ENCODE measurements at places on chromosomes 1 and 21.

DNA sequence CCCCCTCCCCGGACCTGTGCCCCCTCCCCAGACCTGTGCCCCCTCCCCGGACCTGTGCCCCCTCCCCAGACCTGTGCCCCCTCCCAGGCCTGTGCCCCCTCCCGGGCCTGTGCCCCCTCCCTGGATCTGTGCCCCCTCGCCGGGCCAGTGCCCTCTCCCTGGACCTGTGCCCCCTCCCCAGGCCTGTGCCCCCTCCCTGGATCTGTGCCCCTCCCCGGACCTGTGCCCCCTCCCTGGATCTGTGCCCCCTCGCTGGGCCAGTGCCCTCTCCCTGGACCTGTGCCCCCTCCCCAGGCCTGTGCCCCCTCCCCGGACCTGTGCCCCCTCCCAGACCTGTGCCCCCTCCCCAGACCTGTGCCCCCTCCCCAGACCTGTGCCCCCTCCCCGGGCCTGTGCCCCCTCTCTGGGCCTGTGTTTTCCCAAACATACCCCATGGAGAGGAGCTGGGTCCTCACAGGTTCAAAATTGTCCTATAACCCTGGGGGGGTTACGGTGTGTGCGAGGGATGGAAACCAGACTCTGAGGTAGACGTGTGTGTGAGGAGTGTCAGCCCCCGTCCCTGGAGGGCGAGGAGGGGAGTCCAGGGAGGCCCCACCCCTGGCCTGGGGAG is 47.6 kb upstream of the POFUT2 start:
- DNase-seq: no peak

DNA sequence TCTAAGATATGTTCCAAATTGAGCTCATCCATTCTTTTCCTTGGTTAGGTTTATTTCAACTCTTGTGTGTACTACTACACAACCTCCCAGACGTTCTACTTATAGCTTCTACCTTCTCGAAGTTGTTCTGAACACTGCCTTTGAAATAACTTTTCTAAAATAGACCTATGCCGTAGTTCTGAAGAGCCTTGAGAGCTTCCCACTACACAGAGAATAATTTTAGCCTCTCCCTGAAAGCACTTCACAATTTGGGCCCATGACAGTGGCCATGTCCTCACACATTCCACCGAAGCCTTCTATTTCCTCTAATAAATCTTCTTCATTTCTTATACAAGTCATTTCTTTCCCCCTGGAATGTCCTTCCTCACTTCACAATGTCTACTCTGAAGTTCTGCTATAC is 62.2 kb downstream of the CRB1 start:
- no peak for DNase-seq

- DNase-seq: no peak
Observed at GRCh38 chr1:153792631-153793041, 17.4 kb downstream of the SLC27A3 start.

DNA sequence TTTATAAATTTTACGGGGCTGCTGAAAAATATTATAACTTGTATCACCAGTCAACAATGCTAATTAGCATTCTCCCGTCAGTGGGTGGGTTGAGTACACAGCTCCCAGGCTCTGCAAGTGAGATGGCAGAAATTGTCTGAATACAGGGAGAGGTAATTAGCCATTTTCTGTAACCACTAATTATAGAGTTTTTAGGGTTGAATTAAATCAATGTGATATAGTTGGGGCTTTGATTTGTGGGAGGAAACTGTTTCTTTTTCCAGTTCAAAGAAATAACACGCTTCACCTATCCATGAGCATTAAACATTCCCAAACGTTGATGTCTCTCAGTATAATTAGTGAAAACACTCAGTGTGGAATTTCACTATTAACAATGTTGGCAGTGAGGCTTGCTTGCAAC is 1.5 kb downstream of the VANGL1 start:
- DNase-seq: no peak

DNA sequence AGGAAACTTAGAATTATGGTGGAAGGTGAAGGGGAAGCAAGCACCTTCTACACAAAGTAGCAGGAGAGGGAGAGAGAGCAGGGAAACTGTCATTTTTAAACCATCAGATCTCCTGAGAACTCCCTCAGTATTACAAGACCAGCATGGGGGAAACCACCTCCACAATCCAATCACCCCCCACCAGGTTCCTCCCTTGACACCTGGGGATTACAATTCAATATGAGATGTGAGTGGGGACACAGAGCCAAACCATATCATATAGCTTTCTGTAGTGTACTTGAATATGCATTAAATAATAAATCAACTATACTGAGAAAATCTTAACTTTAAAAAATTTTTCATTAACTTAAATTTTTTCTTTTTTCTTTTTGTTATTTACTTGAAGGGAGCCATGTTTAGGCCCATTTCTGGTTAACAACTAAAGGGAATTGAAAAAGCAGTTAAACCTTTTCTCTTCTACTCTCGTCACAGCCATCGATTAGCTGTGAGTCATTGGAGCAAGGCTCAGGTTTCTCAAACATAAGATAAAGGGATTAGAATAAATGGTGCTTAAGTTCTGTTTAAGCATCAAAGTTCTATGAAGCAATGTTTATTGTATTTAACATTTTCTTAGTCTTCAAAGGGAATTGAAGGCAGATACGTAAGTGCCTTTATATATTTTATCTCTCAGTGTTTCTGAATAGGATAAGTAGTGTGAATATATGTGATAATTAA is 72.2 kb upstream of the DPT start:
- no peak for DNase-seq

- no peak for DNase-seq
Observed at GRCh38 chr1:65791396-65791795, 1.3 kb upstream of the PDE4B start.

DNA sequence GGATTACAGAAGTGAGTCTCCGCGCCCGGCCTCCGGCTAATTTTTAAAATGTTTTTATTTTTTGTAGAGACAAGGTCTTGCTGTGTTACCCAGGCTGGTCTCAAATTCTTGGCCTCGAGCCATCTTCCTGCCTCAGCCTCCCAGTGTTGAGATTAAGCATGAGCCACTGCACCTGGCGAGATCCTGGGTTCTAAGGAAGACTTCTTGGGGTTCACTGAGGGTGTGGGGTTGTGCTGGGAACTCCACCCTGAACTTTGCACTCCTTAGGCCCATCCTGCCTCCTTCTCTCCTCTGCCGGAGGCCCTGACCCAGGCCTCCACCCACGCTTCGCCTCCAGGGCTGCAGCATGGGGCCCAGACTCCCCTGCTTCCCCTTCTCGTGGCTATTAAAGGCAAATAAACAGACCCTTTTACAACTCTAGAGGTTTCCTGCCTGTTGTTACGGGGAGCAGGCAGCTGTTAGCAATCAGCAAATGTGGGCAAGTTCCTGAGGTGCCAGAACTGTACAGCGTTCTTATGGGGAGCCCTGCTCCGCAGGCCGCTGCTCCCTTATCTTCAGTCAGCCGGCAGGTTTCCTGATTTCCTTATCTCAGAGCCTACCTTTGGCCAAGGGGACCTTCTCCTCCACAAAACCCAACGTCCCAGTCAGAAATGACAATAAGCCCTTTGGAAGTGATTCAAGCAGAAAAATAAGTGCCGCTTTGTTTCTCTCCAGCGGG is 41.0 kb upstream of the LIN9 start:
- DNase-seq: no peak

DNA sequence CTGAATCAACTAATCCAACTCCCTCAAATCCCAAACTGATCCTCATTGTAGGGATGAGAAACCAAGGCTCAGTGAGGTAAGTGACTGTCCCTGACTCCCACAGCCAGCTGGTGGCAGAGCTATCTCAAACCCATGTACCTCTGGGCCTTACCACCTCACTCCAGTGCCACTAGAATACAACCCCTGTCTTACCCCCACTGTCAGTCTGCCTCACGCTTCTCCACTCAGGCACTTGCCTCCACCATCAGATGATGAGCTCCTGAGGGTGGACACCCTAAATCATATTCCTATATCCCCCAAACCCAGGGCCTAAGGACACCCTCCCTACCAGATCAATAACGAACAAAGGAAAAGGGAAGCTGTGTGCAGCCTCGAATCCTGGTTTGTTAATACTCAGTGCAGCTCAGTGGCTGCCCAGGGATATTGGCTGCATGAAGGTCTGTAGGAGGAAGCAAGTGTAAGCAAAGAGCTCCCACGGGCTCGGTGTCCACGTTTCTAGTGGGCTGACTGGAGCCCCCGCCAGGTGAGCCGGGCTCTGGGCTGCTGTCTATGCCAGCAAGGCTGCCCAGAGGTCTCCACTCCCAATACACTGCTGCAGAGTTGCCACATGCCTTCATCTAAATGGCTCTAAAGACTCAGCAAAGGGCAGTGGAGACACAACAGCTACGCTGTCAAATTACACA is 533.4 kb downstream of the MATN1 start:
- no peak for DNase-seq

- no peak for DNase-seq
Observed at GRCh38 chr1:55257958-55258357, 42.8 kb upstream of the USP24 start.

- no peak for DNase-seq
Observed at GRCh38 chr1:98949621-98950020, 55.0 kb downstream of the PLPPR5 start.

DNA sequence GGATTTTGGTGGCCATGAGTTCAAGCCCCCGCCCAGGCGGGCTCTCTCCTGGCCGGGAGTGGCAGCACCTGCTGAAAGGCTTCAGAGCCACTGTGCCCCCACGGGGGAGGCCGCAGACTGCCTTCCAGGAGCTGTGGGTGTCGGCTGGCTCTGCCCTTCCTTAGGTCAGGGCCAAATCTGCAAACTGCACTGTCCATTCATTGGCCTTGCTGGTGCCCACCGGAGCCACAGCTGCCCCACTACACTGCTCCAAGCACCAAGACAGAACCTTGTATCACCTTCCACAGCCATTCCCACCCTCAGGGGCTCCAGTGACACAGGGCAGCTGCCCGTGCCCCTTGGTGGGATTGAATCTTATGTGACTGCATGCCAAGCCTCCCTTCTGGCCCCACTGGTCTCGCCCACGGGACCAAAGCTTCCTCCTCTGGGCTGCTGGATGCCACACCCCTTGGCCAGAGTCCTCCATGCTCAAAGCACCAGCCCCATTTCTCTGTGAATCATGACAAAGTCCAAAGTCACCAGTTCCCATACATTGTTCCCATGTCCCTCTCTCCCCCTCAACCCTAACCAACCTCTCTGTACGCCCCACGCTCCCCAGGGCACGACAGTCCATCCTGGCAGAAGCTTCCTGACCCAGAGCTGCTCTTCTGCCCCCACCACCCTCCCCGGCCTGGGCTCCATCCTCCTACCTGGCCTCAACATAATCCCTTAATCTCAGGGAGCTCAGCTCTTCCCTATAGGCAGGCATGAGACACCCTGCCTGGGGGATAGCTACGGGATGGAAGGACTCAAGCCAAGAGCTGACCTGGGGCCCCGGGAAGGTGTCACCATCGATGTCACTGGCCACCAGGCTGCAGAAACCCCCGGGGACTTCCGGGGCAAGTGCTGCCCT is 20.9 kb upstream of the GPR153 start:
- DNase-seq: no peak

- DNase-seq: no peak
Observed at GRCh38 chr21:40177979-40178378, 310.7 kb downstream of the PCP4 start.

- DNase-seq: no peak
Observed at GRCh38 chr21:45178070-45178608, 103.8 kb downstream of the ADARB1 start.

GRCh38 chr1:85311818-85312217 is 35.4 kb upstream of the BCL10 start:
- peak; percentile 24 for DNase-seq

DNA sequence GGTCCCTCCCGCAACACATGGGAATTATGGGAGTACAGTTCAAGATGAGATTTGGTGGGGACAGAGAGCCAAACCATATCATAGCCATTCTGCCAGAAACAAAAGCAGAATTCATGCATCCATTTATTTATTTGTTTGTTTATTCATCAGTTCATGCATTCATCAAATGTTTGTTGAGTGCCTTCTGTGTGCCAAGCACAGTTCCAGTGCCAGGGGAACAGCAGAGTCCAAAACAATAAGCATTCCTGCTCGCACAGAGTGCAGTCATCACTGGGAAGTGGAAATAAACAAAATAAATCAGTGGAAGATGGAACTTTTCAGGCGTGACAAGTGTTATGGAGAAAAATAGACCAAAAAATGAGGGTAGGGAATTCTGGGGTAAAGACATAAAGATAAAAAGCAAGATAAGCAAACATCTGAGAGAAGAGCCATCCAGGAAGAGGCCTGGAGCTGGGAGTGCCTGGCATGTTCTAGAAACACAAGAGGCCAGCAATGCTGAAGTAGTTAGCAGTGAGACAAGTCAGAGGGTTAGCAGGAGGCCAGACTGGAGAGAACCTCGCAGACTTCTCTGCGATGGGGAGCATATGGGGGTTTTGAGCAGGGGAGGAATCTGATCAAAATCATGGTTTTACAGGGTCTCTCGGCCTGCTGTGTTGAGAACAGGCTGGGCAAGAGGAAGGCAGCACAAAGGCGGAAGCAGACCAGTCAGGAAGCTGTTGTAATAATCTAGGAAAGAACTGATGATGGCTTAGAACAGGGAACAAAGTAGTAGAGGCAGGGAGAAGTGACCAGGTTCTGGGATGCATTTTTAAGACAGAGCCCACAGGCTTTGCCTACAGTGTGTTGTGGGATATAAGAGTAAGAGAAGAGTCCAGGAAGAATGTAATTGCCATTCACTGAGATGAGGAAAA is 113.2 kb downstream of the GLUL start:
- DNase-seq: no peak

GRCh38 chr1:8047112-8047511 is 21.0 kb upstream of the ERRFI1 start:
- no peak for DNase-seq

- DNase-seq: no peak
Observed at GRCh38 chr1:231215681-231216385, 25.2 kb upstream of the GNPAT start.

GRCh38 chr1:156399355-156400125 is 30.5 kb downstream of the RHBG start:
- DNase-seq: no peak

DNA sequence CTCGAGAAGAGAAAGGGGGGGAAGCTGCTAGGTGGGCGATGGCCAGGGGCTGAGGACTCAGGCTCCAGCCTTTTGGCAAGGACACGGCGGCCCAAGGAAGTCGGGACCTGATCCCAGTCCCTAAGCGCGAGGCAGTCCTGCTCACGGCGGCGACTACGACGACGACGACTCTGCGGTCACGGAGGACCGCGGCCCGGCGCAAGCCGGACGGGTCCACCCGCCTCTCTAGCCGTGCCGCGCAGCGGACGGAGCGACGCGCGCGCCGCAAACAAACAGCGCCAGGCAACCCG is 401 bp downstream of the WNT9A start:
- no peak for DNase-seq

DNA sequence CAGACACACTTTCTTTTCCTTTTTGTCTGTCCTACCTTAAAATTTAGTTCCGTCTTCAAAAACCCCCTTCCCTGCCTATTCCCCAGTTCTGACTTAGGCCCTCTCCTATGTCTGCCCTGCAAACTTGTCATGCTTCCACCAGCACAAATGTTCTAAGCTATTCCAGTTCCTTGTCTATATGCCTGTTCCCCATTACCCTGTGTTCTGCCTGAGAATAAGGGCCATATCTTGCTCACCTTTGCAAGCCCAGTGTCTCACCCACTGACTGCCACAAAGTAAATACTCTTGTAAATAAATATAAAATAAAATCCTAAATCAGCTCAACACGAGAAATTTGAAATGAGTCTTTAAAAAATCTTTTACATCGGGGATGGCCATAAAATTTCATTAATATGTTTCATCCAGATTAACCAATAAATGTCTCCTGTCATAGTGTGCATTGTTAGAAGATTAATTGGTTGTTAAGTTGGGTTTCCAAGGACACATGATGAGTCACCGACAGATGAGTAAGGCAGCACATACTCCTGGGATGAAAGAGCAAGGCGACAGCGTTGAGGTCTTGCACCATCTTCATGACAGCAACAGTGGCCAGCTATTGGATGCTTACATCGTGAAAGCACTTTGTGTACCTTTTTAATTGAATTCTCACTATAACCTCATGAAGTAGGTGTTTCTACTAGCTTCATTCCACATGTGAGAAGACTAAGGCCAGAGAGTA is 92.6 kb upstream of the NGF start:
- DNase-seq: no peak
